ENCODE measurements at places on chromosomes 2 and 18.

DNA sequence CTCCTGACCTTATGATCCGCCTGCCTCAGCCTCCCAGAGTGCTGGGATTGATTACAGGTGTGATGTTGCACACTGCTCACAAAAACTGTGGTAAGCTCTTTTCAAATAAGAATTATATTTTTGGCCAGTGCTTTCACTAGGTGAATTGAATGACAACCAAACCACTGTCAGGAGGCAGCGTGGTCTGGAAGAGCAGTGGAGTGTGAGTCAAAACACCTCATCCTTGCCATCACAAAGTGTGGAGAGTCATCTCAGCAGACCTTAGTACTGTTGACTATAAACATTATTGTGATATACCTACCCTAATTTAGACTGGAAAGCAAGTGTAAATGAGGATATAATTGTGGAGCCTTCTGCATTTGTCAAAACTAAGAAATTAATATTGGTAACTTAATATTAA is 61.3 kb downstream of the UBE2E3 start:
- DNase-seq: peak; percentile 29

DNA sequence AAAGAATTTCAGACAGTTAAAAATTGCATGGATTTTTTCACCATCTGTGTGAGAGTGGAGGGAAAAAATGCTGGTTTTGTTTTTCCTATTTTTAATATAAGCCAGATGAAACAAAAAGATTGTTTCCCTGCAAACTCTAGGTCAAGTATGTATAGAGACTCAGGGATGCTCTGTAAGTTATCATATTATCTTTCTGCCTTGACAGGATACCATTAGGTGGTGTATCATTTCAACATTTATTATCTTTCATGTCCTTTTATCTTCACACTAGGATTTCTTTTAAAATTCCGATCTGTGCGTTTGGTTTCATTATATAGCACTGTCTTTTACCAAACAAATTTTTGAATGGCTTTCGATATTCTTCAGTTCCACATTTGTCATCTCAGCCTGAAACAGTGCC is 225.3 kb downstream of the EN1 start:
- no peak for DNase-seq

DNA sequence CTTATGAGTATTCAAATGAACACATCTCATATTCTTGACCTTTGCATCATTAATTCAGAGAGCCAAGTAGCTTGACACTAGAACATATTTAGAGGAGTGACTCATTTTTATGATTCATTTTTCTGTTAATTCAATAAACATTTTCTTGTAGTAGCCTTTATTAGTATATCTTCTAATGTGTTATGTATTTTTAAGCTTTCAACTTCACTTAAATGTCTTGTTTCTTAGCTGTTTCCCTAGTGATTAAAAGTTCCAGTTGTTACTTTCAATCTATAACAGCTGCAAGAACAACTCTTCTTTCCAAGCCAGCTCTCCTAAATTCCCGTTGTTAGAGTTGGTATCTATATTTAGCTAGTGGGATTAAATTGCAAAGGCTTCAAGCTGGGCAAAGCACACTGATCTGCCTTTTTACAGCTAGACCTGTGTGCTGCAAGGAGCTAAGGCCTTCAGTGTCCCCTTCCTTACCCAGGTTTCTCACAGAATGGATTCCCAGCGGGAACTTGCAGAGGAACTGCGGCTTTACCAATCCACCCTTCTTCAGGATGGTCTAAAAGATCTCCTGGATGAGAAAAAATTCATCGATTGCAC is at the start of gene KLHL41:
KLHL41 (plus strand) TSS at position 405 of the 588 bp plus-strand sequence; CDS start at position 482, 77 bp downstream.
- DNase-seq: no peak

DNA sequence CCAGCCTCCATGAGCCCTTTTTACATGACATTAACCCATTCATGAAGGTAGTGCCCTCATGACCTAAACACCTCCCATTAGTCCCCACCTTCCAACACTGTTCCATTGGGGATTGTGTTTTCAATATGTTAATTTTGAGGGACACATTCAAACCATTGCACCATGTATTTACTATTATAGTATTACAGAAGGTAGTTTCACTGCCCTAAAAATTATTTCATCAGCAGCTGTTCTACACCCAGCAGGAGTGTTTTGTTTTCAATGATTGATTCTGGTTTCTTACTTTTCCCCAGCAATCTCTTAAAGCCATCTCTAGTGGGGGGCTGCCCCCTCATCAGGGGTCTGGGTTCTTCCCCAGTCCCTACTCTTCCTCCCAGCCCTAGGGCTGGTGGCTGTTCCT is 71.9 kb downstream of the CERS6 start:
- DNase-seq: no peak

- no peak for DNase-seq
These were observed 48.9 kb downstream of the CHST9 start for GRCh38 chr18:27136208-27136535.

DNA sequence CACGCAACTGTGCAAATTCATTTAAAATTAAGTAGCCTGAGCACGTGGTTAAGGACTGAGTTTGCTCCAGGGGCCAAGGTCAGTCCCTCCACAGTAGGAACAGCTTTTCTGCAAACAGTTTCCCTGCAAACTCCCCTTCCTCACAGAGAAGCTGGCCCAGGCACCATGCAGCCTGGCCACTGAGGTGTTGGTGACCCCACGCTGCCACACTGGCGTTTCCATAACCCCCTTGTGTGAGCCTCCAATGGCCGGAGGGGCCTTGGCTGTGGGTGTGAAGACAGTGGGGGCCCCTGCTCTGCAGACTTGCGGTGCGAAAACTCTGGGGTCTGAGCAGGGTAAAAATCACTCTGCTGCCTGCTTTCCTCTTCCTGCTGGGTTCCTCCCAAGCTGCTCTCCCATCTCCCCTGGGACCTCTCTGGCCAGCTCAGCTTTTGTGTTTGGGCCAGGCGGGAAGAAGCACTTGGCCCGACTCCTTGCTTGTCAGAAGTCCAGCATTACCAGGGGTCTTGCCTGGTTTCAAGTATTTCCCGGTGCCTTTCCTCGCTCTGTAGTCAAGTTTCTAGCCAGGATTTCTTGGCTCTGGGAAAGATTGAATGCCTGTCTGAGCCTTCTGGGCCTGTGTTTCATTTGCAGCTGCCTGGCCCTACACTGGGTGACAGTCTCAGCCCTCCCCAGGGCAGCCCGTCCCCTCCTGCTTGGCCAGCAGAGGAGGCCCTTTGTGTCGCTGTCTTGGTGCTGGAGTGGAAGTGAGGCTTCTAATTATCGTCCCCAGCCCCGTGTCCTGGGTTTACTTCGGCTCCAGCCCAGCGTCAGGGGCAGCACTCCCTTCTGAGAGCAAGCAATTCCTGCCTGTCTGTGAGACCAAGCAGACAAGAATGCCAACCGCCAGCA is 131.4 kb upstream of the SLC1A4 start:
- no peak for DNase-seq

DNA sequence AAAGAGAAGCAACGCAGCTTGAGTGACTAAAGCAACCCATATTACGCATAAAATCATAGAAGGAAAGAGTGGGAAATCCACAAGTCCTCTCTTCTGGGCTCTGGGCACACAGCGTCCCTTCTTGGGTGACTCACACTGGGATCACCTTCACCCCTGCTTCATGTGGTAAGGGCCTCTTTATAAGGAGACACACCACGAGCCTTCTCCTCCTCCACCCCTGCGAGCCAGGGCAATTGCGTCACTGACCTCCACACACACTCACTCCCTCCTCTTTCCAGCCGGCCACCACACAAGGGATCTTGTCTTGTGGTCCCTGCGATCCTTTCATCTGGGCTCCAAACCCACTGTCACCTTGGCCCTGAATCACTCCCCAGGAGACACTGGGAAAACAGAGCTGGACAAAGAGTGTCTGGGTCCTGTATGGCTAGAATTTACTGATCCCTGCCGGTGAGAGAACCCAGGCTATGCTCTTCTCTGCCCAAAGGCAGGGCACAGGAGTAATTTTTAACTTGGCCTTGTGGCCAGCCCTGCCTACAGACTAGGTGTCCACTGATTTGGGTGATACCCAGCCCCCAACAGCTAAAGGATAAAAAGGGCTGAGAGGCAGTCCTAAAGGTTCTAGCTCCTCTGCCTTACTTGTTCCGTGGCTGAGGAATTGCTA is 35.3 kb downstream of the NHEJ1 start:
- peak; percentile 35 for DNase-seq

GRCh38 chr2:6971502-6971901 is 54.3 kb downstream of the RNF144A start:
- no peak for DNase-seq

GRCh38 chr2:96839293-96839874 is 4.4 kb downstream of the ANKRD23 start:
- peak; percentile 90 for DNase-seq

DNA sequence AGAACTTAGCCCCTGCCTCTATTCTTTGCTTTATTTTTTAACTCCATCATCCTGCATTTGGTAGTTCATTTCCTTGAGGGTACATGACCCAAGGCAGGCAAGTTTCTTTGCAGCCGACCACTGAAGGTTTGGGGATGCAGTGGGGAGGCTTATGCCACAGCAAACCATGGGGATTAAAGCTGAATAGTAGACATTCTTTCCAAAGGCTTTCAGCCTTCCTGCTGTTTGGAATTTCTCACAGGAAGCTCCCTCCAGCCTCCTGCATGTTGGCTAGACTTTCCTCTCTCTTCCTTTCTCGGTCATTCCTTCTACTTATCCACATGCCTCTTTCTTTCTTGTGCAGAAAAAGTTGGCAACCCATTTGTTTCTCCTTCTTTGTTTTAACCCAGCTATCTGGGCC is 77.3 kb downstream of the SOCS6 start:
- no peak for DNase-seq

DNA sequence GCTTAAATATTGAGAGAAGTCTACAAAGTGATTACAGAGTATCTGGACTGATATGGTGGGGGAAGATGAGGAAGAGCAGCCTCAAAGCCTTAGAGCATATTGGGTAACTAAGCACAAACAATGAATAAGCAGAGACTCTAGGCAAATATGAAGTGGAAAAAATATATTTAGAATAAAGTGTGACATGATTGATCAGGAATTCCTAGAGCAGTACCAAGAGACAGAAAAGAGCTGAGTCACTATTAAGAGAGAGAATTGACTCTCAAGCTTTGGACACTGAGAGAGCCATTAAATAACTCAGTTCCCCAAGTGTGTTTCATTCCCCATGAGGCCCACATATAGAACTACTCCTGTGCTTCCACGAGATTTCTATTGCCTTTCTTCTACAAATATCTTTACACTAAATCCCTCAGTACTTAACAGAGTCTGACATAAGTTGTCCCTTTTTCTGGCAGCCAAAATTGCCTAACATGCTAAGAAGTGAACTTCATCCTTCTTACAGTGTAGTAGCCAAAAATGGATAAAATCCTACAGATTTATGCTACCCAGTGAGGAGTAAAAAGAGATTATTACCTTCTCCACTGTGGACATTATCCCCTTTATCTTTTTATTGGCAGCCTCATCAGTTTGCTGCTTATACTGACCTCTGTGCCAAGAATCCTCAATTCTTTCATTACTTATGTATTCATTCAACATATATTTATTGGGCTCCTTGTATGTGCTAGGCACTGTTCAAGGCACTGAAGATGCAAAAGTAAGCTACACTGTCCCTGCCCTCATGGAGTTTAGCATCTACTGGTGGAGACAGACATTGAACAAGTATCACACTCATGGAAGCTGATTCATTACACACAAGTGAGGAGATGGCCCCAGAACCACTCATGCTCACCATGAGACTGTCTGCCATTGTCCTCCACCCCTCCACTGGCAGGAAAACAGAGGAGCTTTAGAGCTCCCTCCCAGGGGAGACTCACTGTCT is 45.4 kb downstream of the SLC40A1 start:
- DNase-seq: no peak

DNA sequence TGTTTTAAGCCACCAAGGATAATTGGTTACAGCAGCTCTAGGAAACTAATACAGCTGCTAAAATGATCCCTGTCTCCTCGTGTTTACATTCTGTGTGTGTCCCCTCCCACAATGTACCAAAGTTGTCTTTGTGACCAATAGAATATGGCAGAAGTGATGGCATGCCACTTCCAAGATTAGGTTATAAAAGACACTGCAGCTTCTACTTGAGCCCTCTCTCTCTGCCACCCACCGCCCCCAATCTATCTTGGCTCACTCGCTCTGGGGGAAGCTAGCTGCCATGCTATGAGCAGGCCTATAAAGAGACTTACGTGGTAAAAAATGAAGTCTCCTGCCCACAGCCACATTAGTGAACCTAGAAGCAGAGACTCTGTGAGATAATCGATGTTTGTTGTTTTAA is 3.5 kb upstream of the IL1F10 start:
- DNase-seq: no peak

DNA sequence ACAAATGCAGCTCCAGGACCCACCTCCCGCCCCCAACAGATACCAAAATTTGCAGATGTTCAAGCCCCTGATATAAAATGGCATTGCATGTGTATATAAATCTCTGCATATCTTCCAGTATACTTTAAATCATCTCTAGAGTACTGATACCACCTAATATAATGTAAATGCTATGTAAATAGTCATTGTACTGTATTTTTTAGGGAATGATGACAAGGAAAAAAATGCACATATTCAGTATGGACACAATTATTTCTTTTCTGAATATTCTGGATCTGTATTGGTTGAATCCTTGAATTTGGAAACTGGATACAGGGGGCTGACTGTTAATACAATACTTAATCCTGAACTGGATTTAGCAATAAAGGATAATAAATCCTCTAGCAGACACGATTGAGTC is 67.7 kb downstream of the FRZB start:
- DNase-seq: no peak

GRCh38 chr2:11506611-11506969 is 27.3 kb upstream of the GREB1 start:
- DNase-seq: no peak

- no peak for DNase-seq
These were observed 47.0 kb downstream of the FAM117B start for GRCh38 chr2:202681688-202682205.

DNA sequence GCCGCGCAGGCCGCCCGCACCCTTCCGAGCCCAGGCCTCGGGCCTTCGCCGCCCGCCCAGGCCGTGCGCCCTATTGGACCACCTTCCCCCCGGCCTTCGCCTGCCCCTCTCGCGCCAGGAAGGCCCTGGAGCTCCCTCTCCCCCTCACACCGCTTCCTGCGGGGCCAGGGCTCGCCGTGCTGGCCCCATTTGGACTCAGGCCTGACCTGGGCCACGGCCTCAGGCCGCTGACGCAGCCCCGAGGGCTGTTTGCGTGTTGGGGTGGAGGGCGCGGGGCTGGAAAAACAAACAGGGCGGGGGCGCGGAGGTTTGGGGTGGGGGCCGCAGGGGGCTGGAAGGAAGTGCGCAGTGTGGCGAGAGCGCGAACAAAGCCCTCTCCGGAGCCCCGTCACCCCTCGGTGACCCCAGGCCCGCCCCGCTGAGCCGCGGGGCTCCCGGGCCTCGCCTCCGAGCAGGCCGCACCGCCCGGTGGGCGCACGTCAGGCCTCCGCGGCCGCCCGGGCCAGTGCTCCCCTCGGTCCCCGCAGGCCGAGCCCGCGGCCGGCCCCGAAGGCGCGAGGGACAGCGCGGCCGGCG is 12.3 kb upstream of the SIX3 start:
- no peak for DNase-seq

GRCh38 chr2:63651861-63652651 is 63.3 kb downstream of the MDH1 start:
- DNase-seq: no peak

DNA sequence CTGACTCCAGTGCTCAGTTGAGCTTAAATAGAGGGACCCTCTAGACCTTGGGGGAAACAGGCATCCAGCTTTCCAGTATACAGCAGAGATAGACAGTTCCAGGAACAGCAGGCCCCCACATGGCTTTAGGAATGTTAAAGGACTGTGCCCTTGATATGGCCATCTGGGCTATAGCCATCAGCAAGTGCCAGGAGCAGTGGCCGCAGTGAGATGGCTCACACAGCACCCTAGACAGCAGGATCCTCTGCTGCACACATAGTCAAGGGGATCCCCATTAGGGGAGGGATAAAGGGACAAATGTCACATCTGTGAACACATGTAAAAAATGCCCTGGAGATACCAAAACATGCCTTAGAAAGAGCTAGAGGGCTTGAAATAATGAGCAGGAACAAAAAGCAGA is 213.4 kb downstream of the PTH2R start:
- no peak for DNase-seq
